ENCODE measurements at places on chromosomes 12 and 14. TPM values are rescaled to one million over a fixed set of nuclear protein-coding genes. Genes with fewer than 3 reads are reported as not detected.

GCH1 gene
- 30.8 TPM for total RNA-seq

BDKRB2 gene
- 11.3 TPM for total RNA-seq

KLRC4 gene
- total RNA-seq = 0.47 TPM

DNA sequence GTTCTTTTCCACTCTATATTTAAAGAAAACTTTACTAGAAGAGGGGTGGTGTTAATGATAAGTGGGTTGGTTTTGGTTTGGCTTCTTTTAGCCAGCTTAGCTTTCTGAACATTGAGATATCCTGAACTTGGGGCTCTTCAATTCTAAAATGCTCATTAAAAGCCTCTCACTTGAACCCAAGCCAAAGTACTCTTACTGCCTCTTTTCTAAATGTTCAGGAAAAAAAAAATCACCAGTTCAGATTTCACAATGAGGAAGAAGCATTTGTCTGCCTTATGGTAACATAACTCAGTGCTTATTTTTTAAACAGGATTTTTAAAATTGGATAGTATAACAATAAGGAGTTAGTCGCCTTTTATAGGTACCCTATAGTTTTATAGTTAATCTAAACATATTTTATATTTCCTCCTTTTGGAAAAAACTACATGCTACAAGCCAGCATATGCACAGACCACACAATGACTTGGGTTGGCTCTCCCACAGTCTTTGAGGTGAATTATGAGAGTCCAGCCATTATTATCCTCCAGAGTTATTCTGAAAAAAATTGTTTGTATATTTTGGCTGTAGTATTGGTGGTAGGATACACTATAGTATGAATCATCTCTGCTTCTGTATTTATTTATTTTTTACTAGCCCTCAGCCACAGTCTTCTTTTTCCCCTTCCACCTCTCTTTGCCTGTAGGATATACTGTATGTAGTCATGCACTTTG is 195.5 kb upstream of the TMPO start:
- no peak for DNase-seq

DNA sequence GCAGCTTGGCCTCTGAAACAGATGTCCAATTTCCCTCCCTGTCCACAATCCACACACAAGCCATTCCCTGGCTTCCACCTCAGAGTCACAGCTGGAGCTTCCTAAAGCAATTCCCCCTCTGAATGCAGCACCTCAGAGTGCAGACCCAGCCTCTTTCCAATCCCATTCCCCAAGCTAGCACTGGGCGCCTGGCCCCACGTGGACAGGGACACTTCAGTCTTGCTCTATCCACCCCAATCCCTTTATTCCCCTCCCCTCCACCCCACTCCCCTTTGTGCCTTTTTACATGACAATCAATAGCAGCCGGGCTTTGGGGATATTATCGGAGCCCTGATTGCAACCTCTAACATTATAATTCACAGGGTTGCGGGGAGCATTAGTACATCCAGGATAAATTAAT is 292.6 kb downstream of the TTC8 start:
- DNase-seq = no peak

GRCh38 chr12:88880051-88880450 is 299.8 kb upstream of the KITLG start:
- DNase-seq = no peak

GRIP1 gene
- total RNA-seq = 6.2 TPM

DNA sequence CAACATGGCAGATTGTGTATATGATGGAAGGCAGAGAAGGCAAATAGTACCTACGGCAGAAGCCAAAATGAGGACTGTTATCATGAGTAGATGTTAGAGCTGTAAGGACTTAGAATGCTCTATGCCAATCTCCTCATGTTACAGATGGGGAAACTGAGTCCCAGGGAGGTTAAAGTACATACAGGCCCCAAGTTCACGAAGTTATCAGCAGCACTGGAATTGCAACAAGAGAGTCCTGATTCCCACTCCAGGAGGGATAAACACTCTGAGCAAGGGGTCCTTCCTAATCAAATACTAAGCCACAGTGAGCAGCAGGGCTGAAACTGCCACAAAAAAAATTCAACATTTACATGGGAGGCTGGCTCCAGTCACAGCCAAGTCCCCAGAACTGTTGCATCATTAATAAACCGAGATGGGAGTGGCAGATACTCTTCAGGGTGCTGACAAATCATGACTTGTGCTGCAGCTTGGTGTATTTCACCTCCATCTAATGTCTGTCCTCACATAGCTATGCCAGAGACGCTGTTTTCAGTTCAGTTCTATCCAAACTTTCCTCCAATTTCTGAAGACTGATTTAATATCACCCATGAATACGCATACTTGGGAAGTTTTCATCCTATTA is 24.2 kb downstream of the NUAK1 start:
- DNase-seq = no peak

DNA sequence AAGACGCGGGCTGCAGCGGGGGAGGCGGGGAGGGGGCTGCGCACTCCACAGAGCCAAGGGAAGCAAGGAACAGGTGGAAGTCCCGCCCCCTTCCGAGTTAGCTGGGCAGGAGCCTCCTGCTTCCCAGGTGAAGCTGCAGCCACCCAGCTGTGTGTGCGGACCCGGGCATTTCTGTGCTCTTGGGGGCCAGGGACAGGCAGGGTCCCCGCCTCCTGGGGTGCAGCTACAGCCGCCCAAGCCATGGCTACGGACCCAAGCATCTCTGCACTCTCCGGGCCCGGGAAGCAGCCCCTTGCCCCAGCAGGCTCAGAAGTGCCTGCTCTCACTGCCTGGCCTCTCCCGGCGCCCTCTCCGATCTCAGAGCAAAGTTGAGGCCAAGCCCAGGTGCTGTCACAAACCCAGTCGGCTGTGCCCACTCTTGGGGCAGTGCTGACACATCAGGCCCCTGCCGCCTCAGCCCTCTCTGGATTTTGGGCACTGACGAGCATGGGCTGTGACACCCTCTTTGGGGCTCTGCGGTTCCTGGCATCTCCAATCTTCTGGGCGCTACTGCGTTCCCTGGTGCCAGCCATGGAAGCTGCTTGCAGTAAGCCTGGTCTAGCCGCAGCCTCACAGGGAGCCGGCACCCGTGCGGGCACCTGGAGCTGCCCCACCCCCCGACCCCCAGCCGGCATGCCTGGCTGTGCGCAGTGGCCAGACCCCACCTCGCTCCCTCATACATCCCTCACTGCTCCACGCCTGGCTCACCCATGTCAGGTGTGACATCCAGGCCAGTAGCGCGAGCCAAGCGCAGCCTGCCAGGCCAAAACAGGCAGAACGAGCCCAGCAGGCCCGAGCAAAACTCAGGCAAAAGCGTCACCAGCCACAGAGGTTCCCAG is 8.5 kb upstream of the MGAT4C start:
- DNase-seq = peak; percentile 35

STYX gene
- total RNA-seq = 11.2 TPM

DNA sequence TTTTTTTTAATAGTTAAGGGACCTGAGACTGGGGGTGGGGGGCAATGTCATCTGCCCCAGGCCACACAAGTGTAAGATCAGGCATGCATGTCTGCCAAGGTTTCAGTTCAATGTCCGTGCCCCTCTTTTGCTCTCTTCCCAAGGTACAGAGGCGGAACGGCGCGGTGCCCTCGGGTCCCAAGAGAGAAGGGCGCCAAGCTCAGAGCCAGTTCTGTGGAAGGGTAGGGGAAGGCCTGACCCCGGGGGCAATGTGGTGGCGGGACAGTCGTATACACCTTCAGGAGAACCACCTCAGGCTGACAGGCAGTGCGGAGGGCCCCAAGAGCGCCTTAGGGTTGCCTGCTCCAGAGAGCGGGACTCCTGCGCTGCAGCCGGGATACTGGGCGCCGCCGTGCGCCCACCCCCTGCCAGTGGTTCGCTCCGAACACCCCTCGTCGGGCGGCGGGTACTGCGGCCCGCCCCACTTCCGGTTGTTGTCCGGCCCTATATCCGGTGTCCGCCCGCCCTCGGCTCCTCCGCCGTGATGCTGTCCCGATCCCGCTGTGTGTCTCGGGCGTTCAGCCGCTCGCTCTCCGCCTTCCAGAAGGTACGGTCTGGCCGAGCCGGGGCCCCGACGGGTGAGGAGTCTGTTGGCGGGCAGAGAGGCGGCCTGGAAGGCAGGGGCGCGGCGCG is at the start of gene DLST:
DLST (plus strand) TSS at position 486 of the 672 bp plus-strand sequence; CDS start at position 524, 38 bp downstream.
- peak; percentile 87 for DNase-seq

- no peak for DNase-seq
Measured at GRCh38 chr12:116347265-116347664, 69.8 kb upstream of the MED13L start.

DNA sequence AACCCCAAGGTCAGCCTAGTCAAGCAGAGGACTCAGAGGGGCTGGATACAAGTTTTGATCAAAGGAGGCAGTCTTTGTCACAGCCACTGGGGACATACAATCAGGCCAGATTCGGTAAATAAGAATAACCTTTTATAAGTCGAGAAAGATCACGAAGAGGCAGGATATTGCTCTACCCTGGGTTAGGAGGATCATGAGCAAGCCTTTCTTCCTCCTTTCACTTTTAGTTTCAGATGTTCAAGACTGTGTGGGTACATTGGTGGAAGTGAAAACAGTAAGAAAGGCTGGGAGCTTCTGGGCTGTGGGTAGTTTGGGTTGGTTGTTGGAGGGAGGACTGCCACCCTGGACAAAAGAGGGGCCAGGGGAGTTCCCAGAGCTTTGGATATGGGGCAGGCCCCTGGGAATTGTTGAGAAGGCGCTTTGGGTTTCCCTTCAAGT is 127.7 kb downstream of the SNAPC1 start:
- no peak for DNase-seq

GRCh38 chr12:66860752-66861750 is 182.2 kb upstream of the GRIP1 start:
- DNase-seq = peak; percentile 58

DNA sequence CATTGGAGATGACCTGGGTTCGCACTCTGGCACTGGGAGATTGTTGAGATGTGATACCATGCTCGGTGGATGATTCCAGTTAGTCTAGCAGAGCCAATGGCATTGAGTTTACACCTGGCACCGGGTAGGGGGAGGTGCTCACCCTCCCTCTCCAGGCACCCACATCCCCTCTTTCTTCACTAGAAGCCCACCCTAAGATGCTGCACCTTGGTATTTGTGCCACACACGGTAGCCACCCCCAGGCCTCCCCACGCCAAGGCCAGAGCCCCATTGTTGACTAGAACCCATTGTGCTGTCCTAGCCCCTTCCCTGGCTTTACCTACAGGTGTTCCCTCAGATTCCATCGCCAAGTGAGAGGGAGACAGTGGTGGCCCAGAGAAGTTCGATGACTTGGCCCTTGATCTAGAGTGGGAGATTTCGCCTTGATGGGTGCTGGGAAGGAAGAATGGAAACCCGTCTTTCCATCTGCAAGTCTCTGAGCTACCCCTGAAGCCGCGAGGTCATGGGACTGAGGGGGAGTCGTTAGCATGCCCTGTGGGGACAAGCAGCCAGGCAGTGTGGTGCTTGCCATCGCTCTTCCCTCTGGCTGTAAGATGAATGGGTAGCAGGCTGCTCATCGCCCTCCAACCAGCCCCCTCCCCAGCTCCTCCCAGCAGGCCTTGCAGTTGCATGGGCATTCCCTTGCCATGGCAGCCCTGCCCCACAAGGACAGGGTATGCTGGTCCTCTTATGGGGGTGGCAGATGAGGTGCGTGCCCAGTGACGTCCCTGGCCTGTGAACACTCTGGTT is 8.7 kb downstream of the CCND2 start:
- DNase-seq = peak; percentile 15

DNA sequence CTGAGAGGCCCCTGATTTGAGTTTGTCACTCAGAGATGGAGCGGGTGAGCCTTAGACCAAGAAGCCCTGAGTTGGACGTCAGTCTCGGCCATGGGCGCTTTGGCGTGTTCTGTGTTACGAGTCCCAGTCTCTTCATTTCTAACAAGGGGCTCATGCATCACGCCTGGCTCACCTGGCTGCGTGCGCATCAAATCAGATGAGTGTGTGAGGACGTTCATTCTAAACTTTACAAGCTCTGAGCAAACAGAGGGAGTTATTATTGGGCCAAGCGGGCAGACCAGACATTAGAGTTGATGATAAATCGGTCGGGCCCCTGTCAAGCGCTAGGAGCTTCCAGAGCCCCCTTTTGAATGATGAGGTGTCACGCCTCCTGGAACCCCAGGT is 117.2 kb downstream of the CALM1 start:
- no peak for DNase-seq

GNG2 gene
- total RNA-seq = 4.9 TPM

GDF3 gene
- total RNA-seq = not detected

GRCh38 chr12:43665091-43665490 is 93.5 kb downstream of the PUS7L start:
- no peak for DNase-seq

RIMBP2 gene
- 5.6 TPM for total RNA-seq

TMEM179 gene
- total RNA-seq = 0.69 TPM

DNA sequence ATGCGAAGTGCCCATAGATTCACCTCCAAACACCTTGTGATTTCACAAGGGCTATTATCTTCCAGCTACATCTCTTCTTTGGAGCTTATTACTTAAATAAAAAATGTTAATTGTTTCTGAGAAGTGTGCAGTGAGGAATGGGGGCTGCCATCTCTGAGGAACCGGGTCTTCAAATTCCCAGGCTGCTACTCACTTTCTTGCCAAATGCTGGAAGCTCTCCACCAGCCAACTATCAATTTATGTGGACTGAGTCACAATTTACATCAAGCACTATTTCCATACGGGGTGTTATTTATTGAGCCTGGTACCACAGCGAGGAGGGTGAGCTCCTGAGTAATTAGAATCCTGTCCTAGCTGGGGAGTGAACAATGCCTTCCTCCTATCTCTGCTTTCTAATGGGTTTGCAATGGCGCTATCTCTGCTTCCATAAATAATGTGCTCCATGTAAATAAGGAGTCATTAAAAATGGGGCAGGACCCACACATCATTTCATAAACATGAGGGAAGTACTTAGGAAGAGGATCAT is 898.3 kb downstream of the VRK1 start:
- DNase-seq = no peak

- no peak for DNase-seq
Measured at GRCh38 chr12:104805186-104805585, 152.9 kb downstream of the SLC41A2 start.

OTUB2 gene
- 2.2 TPM for total RNA-seq

All from colonic mucosa (tissue), 4 donors.